Stimulated activated CD4-positive, alpha-beta T cell treated with anti-CD3 and anti-CD28 coated beads, TNF-alpha, amount 100 ng/mL, for 1 hour (primary cell): ENCODE measurements at places on chromosomes 1 and 21.

DNA sequence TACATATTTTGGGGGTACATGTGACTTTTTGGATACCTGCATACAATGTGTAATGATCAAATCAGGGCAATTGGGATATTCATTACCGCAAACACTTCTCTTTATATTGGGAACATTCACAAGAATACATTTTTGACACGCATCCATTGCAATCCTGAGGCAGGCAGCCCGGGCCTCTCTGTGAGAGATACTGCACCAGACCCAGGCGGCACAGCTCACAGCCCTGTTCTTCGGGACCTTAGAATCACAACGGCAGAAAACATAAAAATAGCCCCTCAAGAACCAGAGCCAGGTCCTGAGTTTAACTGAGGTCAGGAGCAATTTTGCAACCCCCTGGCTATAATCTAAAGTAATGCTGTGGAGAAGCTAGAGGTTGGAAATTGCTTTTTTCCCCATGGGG is 90.8 kb upstream of the PGBD5 start:
- no peak for DNase-seq

- no peak for DNase-seq
These were observed 493 bp upstream of the CHD1L start for GRCh38 chr1:147241934-147242448.

GRCh38 chr21:42051788-42052187 is 19.3 kb upstream of the UMODL1 start:
- no peak for DNase-seq

DNA sequence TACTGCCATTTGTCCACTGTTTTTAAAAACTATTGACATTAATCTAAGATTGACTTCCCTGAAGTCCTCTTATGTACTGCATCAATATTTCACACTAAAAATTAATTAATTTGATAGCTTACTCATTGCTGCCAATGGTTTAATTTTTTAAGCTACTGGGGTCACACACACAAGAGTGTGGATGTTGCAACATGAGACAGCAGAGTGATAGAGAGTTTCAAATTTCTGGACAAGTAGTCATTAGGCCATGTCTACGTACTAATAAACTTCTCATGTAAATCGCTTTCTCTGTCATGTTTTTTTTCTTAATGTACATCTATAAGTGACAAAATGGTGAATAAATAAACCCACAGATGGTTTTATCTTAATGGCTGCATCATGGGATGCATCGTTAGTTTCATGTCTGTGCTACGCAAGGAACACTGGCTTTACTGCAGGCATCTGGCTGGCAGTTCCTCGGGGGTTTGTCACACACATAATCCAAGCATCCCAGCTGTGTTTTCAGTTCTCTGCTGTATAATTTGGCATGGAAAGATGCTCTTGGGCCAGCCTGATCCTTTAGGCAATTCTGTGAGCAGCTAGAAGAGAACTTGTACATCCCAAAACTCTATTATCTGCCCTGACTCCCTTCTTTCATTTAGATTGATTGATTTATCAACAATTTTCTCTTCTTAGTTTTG is 16.4 kb upstream of the CHODL start:
- no peak for DNase-seq

- peak; percentile 83 for DNase-seq
These were observed 3.2 kb downstream of the ATP8B2 start for GRCh38 chr1:154328318-154329151.

GRCh38 chr1:248824301-248824700 is 1.4 kb downstream of the SH3BP5L start:
- no peak for DNase-seq

GRCh38 chr1:226457307-226457712 is 49.4 kb upstream of the PARP1 start:
- DNase-seq, result no peak

GRCh38 chr1:209304166-209304565 is 279.3 kb upstream of the CAMK1G start:
- no peak for DNase-seq

GRCh38 chr1:239764546-239764945 is 327.1 kb upstream of the FMN2 start:
- no peak for DNase-seq

- DNase-seq, result no peak
These were observed 1.2 kb upstream of the PTTG1IP start for GRCh38 chr21:44874497-44875315.

- no peak for DNase-seq
These were observed 81.3 kb upstream of the SELENON start for GRCh38 chr1:25718732-25719131.

DNA sequence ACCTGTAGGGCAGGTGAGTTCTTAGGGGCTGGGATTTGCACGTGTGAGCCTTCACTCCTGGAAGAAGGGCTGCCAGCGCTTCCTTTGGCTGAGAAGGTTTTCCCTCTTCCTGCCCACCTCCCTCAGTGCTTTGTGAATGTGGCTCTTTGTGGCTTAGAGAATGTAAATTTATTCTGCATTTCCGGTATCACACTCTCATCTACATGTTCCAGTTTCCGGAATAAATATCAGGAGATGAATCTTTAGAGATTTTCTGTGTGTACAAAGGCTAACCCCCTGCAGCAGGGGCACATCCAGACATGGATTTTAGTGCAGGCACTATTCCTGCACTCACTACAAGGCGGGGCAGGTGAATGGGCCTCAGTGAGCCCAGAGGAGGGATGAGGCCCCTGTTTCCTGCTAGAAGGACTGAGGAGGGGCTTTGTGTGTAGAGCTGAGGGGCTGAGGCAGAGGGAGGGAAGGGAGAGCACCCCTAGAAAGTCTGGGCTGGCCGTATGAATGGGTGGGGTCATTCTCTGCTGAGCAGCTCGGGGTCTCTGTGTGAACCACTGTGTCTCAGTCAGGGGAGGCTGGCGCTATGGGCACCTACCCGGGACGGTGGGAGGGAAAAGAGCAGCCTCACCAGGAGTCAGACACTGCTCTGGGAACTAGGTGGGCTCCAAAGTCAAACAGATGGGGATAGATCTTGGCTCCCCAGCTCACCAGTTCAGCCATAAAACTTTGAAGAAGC is 207.5 kb downstream of the MATN1 start:
- no peak for DNase-seq

GRCh38 chr1:22262583-22262982 is 119.7 kb upstream of the WNT4 start:
- no peak for DNase-seq

GRCh38 chr1:235442788-235443429 is 61.3 kb downstream of the B3GALNT2 start:
- DNase-seq, result no peak

GRCh38 chr1:5271264-5271663 is 616.9 kb downstream of the AJAP1 start:
- DNase-seq, result no peak

DNA sequence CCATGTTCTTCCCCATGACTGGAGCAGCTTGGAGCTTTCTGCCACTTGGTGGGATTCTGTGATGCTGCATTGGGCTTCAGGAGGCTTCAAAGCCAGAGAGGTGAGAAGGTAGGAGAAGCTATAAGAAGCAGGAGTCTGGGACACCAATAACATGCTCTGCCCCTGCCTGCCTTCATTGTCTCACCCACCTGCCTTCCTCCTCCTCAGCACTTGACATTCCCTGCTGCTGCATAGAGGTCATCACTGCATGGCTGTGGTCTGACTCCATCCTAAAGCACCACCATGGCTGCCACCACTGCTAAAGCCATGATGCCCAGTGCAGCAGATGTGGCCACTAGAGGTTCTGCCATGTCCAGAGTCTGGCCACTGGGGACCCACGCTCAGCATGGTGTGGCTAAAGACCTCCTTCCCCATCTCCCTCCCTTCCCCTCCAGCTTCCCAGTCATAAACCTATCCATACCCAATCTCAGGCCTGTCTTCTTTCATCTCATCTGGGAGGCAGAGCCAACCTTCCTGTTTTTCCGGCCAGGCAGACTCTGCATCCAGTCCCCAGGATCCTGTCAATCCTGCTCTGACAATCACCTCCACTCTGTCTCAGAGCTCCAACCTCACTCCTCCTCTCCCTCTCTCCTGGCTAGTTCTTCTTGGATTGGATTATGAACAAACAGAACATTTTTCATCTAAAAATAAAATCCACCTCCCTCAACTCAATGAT is 285.1 kb upstream of the POU3F1 start:
- no peak for DNase-seq

DNA sequence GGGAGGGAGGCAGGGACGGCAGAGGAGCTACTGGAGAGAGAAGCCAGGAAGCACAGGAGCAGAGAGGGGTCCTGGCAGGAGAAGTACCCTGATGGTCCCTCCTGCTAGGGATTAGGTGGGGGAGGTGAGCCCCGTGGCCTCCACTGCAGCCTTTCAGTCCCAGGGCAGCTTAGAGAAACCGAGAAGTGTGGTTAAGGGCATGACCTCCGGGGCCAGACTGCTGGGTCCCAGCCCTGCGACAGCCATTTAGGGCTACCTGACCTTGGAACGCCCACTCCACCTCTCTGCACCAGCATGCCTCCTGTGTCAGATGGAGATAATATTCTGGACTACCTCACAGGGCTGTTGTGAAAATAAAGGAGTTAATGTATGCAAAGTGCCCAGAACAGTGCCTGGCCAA is 47.4 kb downstream of the KCNN3 start:
- DNase-seq, result no peak

GRCh38 chr1:231571904-231572303 is 43.4 kb downstream of the TSNAX start:
- no peak for DNase-seq

GRCh38 chr1:25338986-25339385 is 852 bp downstream of the TMEM50A start:
- DNase-seq, result no peak

DNA sequence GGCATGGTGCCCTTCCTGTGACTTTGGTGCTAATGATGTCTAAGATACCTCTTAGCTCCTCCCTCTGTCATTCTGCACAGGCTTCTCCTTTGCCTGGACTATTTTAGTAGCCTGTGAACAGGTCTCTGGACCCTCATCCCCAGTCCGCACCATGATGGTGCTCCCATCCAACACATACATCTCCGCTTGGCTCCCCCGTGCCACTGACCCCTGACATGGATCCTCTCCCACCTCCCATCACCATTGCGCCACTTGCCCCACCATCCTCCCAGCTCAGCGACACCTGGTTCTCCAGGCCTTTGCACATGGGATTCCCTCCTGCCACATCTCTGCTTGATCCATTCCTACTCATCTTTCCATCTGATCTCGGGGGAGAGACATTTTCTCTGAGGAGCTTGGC is 33.9 kb downstream of the RUNX3 start:
- DNase-seq, result no peak

GRCh38 chr1:13581446-13581845 is 2.2 kb upstream of the PDPN start:
- DNase-seq, result no peak

- no peak for DNase-seq
These were observed 12.7 kb upstream of the LYPLAL1 start for GRCh38 chr1:219160967-219161366.

DNA sequence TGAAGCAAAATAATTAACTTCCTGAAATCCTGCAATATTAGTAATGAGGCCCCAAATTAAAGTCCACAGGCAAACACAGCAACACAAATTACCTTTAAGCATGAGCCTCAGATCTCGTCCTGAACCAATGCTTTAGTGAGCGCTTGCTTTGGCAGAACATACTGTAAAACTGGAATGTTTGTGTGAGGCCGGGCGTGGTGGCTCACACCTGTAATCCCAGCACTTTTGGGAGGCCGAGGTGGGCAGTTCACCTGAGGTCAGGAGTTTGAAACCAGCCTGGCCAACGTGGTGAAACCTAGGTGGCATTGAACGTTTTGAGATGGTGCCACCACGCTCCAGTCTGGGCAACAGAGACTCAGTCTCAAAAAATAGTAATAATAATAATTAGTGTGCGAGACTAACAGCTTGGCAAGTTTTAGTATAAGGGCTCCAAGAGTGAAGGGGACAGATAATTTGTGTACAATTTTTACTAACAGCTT is 17.8 kb downstream of the SFPQ start:
- DNase-seq, result no peak

GRCh38 chr1:92408825-92409224 is 77.9 kb downstream of the GFI1 start:
- DNase-seq, result no peak

DNA sequence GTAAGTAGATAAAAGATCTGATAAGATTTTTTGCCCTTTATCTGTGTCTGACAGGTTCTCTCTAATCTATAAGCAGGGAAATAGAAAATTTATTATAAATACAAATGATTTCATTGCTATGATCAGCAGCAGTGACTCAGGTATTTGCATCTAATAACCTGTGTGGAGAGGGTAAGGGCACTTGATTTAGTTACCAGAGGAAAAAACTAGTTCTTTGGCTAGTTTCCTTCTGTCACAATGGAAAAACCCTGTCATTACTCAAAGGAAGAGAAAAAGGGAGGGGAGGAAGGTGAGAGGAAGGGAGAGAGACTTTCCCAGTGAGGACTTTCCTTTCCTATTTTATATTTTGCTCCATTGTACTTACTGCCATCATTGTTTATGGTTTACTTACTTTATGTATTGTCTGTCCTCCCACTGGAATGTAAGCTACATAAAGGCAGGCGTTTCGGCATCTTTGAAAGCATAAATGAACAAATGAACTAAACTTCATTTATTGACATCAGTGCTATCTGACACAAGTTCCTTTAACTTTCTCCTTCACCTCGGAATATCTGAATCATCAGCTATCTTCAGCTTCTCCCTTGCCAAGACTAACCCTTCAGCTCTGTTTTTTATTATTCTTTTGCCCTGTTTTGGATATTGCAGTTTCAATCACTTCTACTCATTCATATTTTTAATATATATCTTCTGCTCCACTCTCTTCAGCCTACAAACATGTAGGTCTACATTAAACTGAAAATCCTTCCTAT is 34.9 kb downstream of the WDR3 start:
- DNase-seq, result no peak

DNA sequence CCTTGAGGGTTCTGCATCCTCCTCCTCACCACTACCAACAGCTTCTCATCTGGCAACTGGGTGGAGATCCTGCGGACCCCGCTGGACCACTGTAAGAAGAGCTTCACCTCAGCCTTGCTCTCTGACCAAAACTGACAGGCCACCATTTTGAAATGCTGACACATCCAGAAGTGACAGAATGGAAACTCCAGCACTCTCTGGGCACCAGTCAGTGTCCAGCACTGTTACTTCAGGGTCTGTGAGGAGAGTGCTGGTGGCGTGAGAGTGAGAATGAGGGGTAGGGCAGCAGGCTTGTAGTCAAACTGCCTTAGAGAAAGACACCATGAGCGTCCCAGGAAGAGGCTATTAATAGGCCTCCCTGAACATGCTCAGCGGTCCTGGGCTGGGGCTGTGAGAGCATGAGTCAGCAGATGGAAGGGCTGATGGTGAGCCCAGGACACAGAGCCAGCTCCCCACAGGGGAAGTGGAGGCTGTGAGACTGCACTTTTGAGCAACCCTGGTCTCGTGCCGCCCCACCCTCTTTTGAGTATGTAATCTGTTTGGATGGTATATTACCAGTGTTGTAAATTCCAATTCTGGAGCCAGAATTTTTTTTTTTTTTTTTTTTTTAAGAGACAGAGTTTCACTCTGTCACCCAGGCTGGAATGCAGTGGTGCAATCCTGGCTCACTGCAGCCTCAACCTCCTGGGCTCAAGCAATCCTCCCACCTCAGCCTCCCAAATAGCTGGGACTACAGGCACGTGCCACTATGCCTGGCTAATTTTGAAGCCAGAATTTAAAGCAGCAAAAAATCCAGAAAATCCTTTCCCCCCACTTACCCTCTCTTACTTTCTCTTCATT is 34.4 kb upstream of the SLC30A1 start:
- DNase-seq, result no peak
